ENCODE measurements at places on chromosomes 11 and 22.
A peak's percentile ranks its signal among the peaks of the same experiment; 100 is the strongest.

DNA sequence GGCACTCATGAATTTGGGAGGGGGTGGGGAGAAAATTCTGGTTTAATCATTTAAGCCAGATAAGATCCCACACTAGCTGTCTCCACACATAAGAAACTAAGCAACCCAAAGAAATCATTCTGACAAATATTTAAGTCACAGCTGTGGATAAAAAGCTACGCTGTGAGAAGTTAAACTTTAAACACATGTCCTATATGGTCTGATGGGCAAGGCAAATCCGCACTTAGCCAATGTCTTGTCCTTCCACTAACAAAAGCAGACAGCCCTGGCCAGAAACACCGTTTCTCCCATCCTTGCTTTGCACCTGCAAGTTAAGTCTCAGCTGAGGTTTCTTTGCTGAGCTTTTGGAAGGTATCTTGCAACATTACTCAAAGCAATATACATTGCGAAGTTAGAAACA, 68.0 kb downstream of the ETS1 start:
- DNase-seq = no peak

- no peak for DNase-seq
Observed at GRCh38 chr11:117944554-117944953, 15.4 kb upstream of the TMPRSS13 start.

GRCh38 chr11:59754859-59755700, at the start of gene STX3:
STX3 (plus strand) TSS chr11:59755376; CDS start chr11:59755606, 230 bp downstream.
- DNase-seq = peak; percentile 65

- DNase-seq = no peak
Observed at GRCh38 chr11:117733316-117733715, 63.7 kb downstream of the DSCAML1 start.
